Activated CD4-positive, CD25-positive, alpha-beta regulatory T cell treated with anti-CD3 and anti-CD28 coated beads, Interleukin-2, amount 50 U/mL, for 24 hours (primary cell): ENCODE measurements at places on chromosomes 13 and 19.

GRCh38 chr13:91058066-91058465 is 289.4 kb upstream of the MIR17HG start:
- no peak for ATAC-seq

GRCh38 chr19:18589380-18590272 is 1.0 kb downstream of the REX1BD start:
- peak; percentile 50 for ATAC-seq

DNA sequence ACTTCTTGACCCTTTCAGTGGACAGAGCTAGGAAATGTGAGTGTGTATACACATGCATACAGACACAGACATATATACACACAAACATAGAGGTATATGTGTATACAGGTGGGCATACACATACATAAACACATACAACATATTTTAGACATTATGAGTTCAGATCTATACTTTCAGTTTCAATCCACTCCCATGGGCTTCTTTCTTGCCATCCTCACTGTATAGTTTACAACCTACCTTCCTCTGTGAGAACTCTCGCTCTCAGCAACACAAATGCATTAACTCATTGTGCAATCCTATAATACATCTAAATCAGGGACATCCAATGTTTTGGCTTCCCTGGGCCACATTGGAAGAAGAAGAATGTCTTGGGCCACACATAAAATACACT is 21.2 kb upstream of the SCEL start:
- ATAC-seq, result peak; percentile 27

- no peak for ATAC-seq
These were observed 60.7 kb upstream of the GPR183 start for GRCh38 chr13:99367663-99368448.

- ATAC-seq, result no peak
These were observed 305.6 kb downstream of the COG6 start for GRCh38 chr13:39961036-39961435.

DNA sequence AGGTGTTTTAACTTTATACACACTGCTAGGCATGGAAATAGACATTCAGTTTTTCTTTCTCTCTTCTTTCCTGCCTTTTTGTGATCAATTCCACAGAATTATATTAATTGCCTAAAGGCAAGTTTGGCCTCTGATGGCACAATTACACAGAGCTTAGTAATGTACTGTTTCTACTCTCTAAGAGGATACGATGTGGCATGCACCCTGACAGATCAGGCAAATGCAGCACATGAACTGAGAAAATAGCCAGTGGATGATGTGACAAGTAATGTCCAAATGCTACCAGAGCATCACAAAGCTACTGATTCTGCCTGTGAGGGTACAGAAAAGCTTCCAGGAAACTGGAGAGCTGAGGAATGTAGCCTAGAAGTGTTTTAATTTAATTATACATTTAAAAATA is 233.8 kb upstream of the PRR20A start:
- ATAC-seq, result no peak

DNA sequence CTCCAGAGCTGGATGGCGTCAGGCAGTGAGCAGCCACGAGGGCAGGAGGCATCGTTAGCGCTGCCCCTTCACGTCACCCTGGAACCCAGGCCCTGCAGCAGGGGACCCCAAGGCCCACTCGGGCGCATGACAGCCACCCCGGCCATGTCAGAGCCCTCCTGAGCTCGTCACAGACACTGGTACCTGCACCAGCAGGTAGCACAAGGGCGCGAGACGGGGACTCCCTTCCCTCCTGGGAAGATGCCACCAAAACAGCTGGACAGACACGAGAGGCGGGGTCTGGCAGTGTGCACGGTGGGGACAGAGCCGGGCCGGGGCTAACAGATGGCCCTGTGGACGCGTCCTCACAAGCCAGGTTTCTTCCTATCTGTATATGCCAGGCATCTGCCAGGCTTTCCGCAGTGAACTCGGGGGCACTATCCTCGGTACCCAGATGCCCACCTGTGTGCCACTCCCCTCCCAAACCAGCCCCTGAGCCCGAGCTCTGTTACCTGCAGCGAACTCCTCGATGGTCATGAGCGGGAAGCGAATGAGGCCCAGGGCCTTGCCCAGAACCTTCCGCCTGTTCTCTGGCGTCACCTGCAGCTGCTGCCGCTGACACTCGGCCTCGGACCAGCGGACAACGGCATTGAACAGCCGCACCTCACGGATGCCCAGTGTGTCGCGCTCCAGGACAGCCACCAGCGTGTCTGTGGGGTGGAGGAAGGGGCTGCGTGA is 25.8 kb downstream of the BTBD2 start:
- ATAC-seq, result no peak

DNA sequence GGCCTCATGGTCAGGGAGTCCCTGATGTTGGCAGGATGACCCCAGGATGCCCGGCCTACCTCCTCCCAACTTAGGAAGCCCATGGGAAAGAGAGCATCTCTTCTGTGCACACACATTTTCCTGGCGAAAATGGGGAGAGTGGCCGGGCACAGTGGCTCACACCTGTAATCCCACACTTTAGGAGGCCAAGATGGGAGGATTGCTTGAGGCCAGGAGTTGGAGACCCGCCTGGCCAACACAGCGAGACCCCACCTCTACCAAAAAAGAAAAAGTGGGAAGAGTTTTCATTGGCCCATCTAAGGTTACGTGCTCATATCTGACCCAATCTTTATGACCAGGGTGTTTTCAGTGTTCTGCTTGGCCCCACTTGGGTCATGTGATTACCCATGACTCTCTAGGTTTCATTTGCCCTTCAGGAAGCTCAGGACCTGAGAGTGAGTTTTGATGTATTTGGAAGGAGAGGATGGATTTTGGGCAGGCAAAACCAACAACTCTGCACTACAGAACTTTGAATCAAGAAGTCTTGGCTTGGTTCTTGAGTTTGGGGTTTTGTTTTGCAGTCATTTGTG is 33.6 kb upstream of the SHKBP1 start:
- no peak for ATAC-seq

- no peak for ATAC-seq
These were observed 25.8 kb downstream of the NALCN start for GRCh38 chr13:101390461-101390860.

DNA sequence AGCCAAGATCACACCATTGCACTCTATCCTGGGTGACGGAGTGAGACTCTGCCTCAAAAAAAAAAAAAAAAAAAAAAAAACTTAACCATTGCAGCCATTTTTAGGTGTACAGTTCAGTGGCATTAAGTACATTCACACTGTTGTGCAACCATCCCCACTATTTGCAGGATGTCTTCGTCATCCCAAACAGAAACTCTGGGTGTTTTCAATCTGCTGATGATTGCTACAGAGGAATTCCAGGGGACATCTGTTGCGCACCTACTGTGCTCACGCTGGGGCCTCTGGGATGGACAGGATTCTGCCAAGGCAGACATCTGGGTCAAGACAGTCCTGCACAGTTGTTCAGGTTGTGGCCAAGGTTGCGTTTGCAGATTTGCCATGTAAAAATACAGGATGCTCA is 2.4 kb upstream of the APOC4 start:
- ATAC-seq, result no peak

- ATAC-seq, result no peak
These were observed 59.9 kb downstream of the LIG4 start for GRCh38 chr13:108155185-108156106.

- no peak for ATAC-seq
These were observed 158.9 kb downstream of the ZIC5 start for GRCh38 chr13:99812625-99813024.

- peak; percentile 58 for ATAC-seq
These were observed 8.9 kb upstream of the VN1R1 start for GRCh38 chr19:57465680-57466381.

DNA sequence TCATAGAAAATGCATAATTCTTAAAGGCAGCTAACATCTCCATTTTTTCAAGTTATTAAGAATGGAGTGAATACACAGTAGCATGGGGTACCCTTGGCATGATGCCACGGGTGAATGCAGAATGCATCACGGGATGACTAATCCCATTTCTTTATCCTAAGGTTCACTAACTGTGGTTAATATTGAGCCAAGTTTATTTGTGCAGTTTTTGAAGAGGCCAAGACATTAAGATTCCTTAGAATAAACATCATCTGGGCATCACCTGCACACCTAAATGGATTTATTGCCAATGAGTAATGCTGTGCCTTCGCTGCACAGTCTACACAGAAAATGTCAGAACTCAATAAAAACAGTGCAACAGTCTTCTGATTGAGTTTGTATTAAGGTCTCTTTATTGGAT is 333.1 kb downstream of the GPC6 start:
- ATAC-seq, result no peak

DNA sequence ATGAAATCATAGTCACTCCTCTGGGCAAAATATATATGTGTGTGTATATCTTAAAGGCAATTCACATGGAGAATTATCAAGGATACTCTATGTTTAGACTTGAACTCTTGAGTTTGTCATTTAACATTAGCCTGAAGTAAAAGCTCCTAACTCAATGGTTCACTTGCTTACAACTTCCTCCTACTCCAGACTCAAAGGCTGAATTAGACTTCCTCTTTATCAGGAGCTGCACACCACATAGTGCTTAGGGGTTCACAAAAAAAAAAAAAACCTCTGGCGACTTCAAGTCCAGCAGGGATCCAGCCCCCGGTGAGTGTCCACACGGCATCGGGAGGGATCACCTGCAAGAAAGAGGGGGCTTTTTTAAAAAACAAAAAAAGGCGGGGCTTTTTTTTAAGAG is 68.2 kb upstream of the LSM14A start:
- ATAC-seq, result no peak

GRCh38 chr19:5588441-5588840 is 20.7 kb upstream of the TINCR start:
- ATAC-seq, result no peak

- no peak for ATAC-seq
These were observed 37.4 kb downstream of the RYR1 start for GRCh38 chr19:38470788-38471480.

DNA sequence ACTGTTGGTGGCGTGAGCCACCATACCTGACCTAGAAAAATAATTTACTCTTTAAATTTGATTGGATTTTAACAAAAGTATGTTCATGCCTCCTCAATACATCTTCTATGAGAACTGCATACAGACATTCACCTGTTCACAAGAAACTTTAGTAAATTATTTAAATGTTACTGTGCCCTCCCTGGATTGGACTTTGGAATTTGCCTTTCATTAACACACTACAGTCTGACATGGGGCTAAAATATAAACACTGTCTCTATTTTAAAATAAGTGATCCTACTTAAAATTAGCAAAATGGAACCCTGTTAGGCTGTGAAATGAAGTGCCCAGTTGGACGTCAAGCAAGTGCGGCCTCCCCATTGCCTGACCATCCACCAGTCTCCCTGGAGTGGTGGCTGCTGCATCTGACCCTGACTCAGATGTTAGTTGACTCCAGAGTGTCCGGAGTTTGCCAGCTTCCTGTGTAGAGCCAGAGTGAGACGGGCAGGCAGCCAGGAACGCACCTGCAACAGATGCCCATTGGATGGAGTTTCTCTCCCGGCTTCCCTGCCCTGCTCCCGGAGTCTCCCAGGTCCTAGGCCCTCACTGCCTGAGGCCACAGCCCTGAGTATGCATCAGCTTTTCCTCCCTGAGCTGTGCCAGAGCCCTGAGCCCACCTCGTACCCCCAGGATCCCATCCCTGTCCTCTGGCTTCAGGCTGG is 45.9 kb upstream of the ATP11A start:
- ATAC-seq, result no peak

GRCh38 chr13:23715762-23716235 is 145.6 kb downstream of the TNFRSF19 start:
- ATAC-seq, result no peak

GRCh38 chr13:108030769-108031168 is 184.6 kb downstream of the LIG4 start:
- no peak for ATAC-seq

GRCh38 chr13:78103936-78104335 is 185.3 kb upstream of the EDNRB start:
- ATAC-seq, result no peak

GRCh38 chr13:71831716-71832115 is 35.3 kb downstream of the DACH1 start:
- no peak for ATAC-seq

GRCh38 chr13:110257408-110257807 is 49.5 kb downstream of the COL4A1 start:
- ATAC-seq, result no peak

GRCh38 chr19:45439569-45440258 is 16.0 kb upstream of the ERCC1 start:
- peak; percentile 73 for ATAC-seq

GRCh38 chr19:54481326-54481930 is 8.3 kb upstream of the CDC42EP5 start:
- no peak for ATAC-seq

DNA sequence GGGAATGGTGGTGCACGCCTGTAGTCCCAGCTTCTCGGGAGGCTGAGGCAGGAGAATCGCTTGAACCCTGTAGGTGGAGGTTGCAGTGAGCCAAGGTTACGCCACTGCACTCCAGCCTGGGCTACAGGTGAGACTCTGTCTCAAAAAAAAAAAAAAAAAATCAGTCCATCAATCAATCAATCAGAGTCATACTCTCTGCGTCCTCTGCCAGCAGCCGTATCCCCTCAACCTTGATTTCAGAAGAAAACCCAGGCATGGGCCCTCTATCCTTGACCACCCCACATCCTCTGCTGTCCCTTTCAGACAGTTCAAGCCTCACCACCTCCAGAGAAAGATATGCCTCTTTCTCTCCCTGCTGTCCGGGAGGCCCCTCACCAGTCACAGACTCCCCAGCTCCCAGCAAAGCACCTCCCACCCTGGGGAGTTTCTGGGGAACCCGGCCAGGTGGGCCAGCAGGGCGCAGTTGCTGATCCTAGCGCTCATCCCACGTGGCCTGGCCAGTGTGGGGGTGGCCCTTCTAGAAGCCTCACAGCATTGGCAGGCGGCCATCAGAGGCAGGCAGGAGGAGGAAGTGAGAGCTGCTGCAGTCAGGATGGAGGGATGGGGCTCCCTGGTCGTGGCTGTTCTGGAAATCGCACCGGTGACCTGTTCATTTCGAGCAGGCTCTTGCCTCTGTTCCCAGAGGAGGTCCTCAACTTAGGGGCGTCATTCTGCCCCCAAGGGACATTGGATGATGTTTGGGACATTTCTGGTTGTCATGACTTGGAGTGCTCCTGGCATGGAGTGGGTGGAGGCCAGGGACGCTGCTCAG is 10.2 kb upstream of the JSRP1 start:
- no peak for ATAC-seq

DNA sequence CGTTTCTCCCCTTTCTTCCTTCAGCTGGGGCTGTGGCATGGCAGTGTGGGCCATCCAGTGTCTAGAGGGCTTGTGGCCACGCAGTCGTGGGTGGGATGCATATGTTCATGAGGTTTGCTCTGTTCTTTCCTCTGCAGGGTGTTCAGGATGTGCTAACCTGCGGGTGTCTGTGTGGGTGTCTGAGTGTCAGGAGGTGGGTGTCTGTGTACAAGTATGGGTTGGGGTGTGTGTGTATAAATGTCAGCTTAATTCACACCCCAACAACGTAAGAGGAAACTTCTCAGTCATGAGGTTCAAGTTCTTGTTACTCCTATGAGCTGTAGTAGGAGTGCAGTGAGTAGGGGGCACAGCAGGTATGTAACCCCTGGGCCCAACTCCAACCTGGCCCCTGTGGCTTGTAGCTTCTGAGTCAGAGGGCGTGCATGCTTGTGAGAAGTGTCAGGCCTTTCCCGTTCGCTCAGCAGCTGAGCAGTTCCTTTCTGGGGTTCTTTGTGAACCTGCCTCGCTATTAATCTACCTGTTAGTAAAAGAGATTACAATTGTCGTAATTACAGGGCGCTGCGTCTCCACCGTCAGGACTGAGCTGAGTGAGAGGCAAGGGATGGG is 49.1 kb downstream of the NFIX start:
- no peak for ATAC-seq
